Left lung (tissue), 14 donors: ENCODE measurements at places on chromosomes 16 and 17. TPM values are rescaled to one million over a fixed set of nuclear protein-coding genes. Genes with fewer than 3 reads are reported as not detected.

- no peak for DNase-seq
Measured at GRCh38 chr17:3335876-3336275, 37.7 kb upstream of the OR3A1 start.

- no peak for DNase-seq
Measured at GRCh38 chr17:8120520-8121406, 2.4 kb upstream of the ALOXE3 start.

DNA sequence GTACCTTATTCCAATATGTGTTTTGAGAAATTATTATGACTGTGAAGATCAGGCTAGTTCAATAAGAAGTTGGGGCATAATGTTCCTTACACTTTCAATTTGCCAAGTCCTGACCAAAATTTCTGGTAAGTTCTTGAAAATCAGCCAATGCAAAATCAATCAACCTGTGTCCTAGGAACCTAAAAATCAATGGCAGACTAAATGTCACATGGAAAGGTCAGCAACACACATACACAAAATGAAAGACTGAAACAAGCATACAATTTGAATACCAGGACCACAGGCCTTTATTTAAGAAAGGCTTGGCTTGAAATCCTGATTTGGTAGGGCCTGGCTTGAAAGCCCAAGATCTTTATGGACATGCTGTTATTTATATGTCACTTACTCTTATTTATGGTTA is 155.5 kb upstream of the ZKSCAN2 start:
- DNase-seq: no peak

DNA sequence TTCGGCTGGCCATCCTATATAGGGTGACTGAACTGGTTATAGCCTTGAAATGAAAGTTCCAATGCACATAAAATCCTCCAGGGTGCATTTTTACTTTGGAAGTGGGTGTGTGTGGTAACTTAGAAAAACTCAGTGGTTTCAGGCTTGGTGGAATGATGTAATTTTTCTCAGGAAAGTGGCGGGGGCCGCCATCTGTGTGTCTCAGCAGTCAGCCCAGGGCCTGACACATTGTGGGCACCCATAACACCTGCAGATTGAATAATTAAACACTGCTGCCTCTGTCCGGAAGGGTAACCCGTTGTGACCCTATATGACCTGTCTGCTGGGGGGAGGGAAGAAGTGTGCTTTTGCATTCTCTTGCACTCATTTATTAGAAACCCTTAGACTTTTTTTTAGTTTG is 2.2 kb upstream of the PDP2 start:
- DNase-seq: no peak

- no peak for DNase-seq
Measured at GRCh38 chr17:44820631-44821212, 9.4 kb downstream of the GJC1 start.

- no peak for DNase-seq
Measured at GRCh38 chr16:87310610-87311009, 6.6 kb downstream of the C16orf95 start.

GRCh38 chr17:57881143-57881542 is 31.3 kb upstream of the MRPS23 start:
- peak; percentile 65 for DNase-seq

DNA sequence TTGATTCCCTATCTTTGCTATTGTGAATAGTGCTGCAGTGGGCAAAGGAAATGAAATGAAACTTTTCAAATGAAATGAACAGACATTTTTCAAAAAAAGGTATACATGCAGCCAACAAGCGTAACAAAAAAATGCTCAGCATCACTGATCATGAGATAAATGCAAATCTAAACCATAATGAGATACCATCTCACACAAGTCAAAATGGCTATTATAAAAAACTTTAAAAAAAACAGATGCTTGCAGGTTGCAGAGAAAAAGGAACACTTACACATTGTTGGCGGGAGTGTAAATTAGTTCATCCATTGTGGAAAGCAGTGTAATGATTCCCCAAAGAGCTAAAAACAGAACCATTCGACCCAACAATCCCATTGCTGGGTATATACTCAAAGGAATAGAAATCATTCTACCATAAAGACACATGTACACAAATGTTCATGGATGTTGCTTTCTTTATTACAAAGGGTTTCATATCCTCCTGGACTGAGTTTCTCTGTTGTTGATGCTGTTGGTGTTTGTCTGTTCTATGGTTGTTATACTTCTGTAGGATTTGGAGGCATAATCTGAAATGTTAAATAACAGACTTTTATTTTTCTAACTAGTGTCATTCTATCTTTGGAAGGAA is 99.3 kb upstream of the SOX9 start:
- DNase-seq: no peak

GRCh38 chr16:566475-567372 is at the start of gene NHLRC4:
Gene NHLRC4, plus strand, starts transcription at chr16:567005. Its CDS starts 1,043 bp downstream, at chr16:568048.
- DNase-seq: peak; percentile 55

- DNase-seq: no peak
Measured at GRCh38 chr16:84156342-84156784, 11.3 kb downstream of the DNAAF1 start.

GRCh38 chr17:17943281-17943984 is 28.8 kb downstream of the TOM1L2 start:
- DNase-seq: no peak

- DNase-seq: no peak
Measured at GRCh38 chr17:57366558-57367351, 110.4 kb downstream of the MSI2 start.

- DNase-seq: no peak
Measured at GRCh38 chr17:11917415-11917814, 79.9 kb downstream of the ZNF18 start.

DNA sequence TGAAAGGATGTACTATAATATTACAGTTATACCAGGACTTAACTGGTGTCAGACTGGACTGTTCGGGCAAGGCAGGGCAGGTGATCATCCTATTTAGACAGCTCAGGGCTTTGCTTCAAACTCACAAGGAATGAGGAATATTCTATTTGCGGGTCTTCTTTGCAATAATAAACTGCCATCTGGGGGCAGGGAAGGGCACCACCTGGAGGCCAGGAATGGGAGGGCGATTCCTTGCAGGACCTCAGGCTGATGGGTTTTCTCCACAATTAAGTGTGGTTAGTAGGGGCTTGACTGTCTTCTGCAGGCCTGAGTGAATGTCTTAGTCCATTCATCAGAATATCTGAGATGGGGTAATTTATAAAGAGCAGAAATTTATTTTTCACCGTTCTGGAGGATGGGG is 424.1 kb downstream of the CA10 start:
- no peak for DNase-seq

GRCh38 chr17:62703776-62704380 is 76.4 kb downstream of the MRC2 start:
- peak; percentile 78 for DNase-seq

Gene NUBP2
- total RNA-seq: 44.0 TPM

Gene KRT24
- not detected for total RNA-seq

Gene MMP28
- 95.0 TPM for total RNA-seq

Gene TNFRSF13B
- total RNA-seq: 0.61 TPM
